ENCODE measurements at places on chromosomes 1 and 21.

GRCh38 chr1:116309090-116309870 is 63.8 kb upstream of the ATP1A1 start:
- no peak for DNase-seq

DNA sequence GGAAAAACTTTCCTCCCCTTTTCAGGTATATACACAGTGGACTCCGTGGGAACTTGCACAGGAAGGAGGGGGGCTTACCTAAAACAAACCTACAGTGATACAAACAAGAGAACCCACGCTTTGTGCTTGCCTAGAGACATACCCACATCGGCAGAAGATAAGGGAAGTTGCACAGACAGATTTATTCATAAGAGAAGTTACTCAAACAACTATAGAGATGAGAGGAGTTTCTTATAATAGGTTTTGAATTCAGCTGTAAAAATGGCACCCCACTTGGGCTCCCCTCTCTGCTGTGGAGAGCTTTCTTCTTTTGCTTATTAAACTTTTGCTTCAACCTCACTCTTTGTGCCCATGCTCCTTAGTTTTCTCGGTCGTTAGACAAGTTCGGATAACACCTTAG is 1.8 kb upstream of the DUSP12 start:
- DNase-seq = no peak

GRCh38 chr1:196377811-196378210 is 230.4 kb downstream of the KCNT2 start:
- no peak for DNase-seq

DNA sequence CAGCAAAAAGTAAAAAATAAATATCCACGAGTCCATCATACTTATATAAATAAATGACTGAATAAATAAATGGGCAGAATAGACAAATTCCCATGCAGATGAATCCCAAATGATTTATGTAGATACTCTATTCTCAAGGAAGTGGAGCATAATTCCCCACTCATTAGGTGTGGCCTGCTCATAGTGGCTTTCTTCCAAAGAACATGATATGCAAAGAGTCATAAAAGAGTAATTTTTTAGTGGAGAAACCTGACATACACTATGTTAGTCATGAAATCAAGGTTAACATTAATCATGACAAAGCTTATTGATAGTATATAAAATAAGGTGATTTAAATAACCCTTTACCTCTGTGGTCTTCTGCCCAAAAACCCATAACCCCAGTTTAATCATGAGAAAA is 298.9 kb downstream of the DPYD start:
- DNase-seq = no peak

- DNase-seq = no peak
Observed at GRCh38 chr1:4960782-4961475, 306.5 kb downstream of the AJAP1 start.

All from skin of body (tissue), 3 donors.